Activated CD8-positive, alpha-beta T cell treated with anti-CD3 and anti-CD28 coated beads, Interleukin-2, amount 10 ng/mL, durations not matched to agents 7 days and 5 days (primary cell): ENCODE measurements at places on chromosomes 13 and 19.

DNA sequence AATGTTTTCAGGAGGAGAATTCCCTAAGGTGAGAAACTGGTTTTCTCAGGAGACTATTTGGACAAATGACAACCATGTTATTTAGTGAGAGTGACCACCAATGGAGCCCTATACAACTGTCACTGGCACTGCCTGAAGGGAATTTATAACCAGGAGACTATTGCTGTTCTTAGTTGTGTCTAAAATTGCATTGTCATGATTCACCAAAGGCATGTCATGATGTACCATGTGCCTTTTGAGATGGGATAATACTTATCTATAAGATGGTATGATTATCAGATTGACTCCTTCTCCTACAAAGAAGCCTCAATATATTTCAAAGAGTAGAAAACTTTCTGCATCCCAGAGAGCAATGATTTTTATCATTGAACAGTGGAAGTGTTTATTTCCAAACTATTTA, 739.4 kb upstream of the GPC6 start:
- no peak for DNase-seq

GRCh38 chr13:109400209-109400608, 386.2 kb downstream of the IRS2 start:
- no peak for DNase-seq

- no peak for DNase-seq
These were observed 5.7 kb downstream of the ZNF132 start for GRCh38 chr19:58434217-58434616.

DNA sequence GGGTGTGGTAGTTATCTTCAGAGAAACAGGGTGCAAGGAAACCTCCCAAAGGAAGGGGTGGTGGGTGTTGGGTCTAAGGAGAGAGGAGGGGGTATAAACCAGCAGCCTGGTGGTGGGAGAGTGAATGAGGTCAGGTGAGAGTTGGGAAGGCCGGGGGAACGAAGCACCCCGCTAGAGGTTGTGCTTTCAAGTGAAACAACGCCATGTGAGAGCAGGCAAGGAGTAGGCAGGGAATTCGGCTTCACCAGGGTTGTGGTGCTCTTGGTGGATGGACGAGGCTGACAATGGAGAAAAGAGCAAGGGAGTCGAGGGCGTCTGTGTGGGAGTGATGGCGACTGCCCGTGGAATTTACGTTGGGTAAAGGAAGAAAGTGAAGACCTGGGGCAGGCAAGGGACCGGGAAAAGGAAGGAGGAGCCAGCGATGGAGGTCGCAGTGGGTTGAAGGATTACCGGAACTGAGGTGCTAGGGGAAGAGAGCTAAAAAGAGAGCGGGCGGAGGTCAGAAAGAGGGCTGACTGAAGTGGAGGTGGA, 2.1 kb upstream of the MLNR start:
- no peak for DNase-seq

DNA sequence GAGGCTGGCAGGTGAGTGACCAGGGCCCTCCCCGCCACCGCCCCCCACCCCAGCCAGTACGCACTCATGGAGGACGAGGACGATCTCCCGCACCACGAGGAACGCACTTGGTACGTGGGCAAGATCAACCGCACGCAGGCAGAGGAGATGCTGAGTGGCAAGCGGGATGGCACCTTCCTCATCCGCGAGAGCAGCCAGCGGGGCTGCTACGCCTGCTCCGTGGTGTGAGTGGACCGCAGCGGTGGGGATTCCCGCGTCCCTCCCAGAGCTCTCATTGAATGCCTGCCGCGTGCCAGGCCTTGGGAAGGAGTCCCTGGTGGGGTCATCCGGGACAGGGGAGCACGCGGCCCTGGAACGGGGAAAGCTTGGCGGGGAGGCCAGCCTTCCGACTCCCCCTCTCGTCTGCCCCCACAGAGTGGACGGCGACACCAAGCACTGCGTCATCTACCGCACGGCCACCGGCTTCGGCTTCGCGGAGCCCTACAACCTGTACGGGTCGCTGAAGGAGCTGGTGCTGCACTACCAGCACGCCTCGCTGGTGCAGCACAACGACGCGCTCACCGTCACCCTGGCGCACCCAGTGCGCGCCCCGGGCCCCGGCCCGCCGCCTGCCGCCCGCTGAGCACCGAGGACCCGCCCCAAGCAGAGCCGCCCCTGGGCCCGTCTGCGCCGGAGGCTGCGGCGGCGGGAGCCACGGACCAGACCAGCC, 4.8 kb upstream of the IFI30 start:
- no peak for DNase-seq

DNA sequence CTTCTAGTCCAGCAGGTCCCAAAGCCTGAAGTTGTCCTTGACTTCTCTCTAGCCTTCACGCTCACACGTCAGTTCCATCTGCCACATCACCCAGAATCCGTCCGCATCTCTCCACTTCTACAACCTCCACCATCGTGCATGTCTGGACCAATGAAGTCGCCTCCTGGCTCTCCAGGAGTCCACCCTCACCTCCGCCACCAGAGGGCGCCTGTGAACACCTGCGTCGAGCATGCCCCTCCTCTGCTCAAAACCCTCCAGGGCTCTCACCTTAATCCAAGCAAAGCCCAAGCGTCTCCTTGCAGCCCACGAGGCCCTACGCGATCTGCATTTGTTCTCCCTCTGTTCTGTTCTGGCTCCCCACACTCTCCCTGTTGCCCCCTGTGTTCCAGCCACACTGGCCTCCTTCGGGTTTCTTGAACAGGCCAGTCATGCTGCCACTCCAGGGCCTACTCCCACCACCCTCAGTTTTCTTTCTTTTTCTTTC, 3.7 kb downstream of the USHBP1 start:
- DNase-seq = peak; percentile 93

GRCh38 chr19:19381007-19381926, 24.2 kb upstream of the GATAD2A start:
- no peak for DNase-seq

- DNase-seq = no peak
These were observed 563.1 kb downstream of the EFNB2 start for GRCh38 chr13:105972306-105972721.

GRCh38 chr19:6125571-6125989, 9.9 kb upstream of the ACSBG2 start:
- peak; percentile 75 for DNase-seq

DNA sequence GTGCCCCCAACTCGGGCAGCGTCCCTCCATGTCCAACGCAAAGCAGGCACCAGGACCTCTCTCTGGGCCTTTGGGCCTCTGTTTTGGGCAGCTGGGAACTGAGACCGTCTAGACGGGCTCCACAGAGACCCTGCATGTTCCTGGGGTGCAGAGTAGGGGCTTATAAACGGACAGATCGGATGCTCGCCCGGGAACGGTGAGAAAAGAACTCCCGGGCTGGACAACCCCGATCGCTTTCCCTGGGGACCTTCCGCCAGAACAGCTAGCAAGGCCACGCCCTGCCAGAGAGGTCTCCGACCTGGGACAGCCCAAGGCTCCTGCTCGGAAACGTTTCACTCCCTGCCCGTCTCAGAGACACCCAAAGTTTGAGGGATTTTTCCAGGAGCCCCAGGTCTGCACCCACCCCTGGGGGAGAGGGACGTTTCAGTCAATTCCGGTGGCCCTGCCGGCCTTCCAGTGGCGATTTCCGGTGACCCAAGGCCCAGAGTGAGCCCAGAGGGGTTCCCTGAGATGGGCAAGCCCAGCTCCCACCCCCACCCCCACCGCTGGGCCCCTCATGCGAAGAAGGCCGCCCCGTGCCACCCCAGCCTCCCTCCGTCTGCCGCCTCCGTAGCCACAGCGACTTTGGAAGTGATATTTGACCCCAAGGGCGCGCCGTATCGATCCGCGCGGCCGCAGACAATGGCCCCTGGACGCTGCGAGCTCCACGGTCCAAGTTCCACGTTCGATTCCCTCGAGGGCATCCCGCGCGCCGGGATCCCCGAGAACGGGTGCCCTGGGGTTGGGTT, 1.7 kb downstream of the NR2F6 start:
- DNase-seq = no peak

- DNase-seq = peak; percentile 62
These were observed 2.6 kb upstream of the HAUS5 start for GRCh38 chr19:35609851-35610353.

DNA sequence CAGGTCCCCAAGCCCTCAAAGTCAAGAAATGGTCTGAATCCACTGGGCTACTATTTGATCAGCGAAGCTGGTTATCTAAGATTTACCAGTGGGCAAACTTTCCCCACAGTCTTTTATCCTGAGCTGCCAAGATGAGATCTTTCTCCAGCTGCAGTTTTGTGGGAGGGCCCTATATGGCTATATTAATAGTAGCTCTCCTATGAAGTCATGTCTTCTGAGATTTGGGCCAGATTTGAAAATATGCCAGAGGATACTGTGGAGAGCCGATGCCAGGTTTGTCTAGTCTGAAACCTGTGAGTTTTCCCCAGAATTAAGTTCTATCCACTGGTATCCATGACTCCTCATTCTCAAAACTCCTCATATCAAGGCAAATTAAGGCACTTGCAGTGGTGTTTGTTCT, 173.2 kb downstream of the FLT1 start:
- DNase-seq = no peak

- DNase-seq = no peak
These were observed 994 bp downstream of the CCDC194 start for GRCh38 chr19:17393002-17393401.
